ENCODE measurements at places on chromosomes 1 and 21.

GRCh38 chr1:3530926-3531818 lies 76.7 kb downstream of the ARHGEF16 start:
- H3K36me3 ChIP-seq, result no peaks in the 10 kb centered on the region
- H3K4me3 ChIP-seq, result peak overlapping the region; percentile 53
- H3K27me3 ChIP-seq, result peaks cover 63% of the 10 kb centered on the region
- no peak overlapping the region for H3K27ac ChIP-seq
- no peak for DNase-seq

- DNase-seq, result no peak
- H3K4me3 ChIP-seq, result no peak overlapping the region
- H3K27ac ChIP-seq, result no peak overlapping the region
- peaks cover 59% of the 10 kb centered on the region for H3K36me3 ChIP-seq
- H3K4me1 ChIP-seq, result peaks cover 3% of the 10 kb centered on the region
These were observed 9.9 kb downstream of the PODN start for GRCh38 chr1:53071915-53072314.

GRCh38 chr1:84851839-84852238 lies 41.2 kb downstream of the LPAR3 start:
- H3K27me3 ChIP-seq, result no peaks in the 10 kb centered on the region
- no peak overlapping the region for H3K4me3 ChIP-seq

DNA sequence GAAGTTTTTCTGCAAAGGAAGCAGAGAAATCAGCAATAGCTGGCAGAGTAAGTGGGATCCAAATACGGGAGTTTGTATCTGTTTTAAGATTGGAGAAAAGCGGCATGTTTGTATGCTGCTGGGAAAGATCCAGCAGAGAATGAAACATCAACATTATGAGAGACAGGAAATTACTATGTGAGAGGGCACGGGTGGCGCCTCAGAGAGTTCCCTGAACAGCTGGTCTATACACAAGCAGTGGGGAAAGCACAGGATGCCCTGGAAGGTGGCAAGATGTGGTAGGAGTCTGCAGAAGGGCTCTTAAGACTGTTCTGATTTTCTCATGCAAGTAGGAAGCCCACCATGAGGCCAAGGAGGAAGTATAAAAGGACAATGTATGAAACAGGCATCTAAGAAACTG lies 130.4 kb downstream of the RERE start:
- H3K36me3 ChIP-seq, result no peaks in the 10 kb centered on the region
- no peak overlapping the region for H3K4me3 ChIP-seq
- peak; percentile 74 for DNase-seq
- H3K27ac ChIP-seq, result peak overlapping the region; percentile 18
- H3K4me1 ChIP-seq, result peaks cover 2% of the 10 kb centered on the region
